ENCODE measurements at places on chromosomes 13 and 19. TPM values are rescaled to one million over a fixed set of nuclear protein-coding genes. Genes with fewer than 3 reads are reported as not detected.
A peak's percentile ranks its signal among the peaks of the same experiment; 100 is the strongest.

GRCh38 chr19:14516746-14517438 lies 1.3 kb downstream of the DNAJB1 start:
- no peak for DNase-seq

GRCh38 chr13:111897178-111897845 lies 169.6 kb upstream of the SOX1 start:
- DNase-seq: no peak

GRCh38 chr19:28327905-28328304 lies 885.0 kb downstream of the UQCRFS1 start:
- DNase-seq: no peak

The RGL3 gene
- 1.8 TPM for total RNA-seq

- no peak for DNase-seq
These were observed 117.4 kb upstream of the WASF3 start for GRCh38 chr13:26440111-26440510.

The PEG3 gene
- total RNA-seq: 3.9 TPM

The ZNF708 gene
- total RNA-seq: 4.6 TPM

The R3HDM4 gene
- total RNA-seq: 13.2 TPM

GRCh38 chr19:33998302-33998701 lies 174.0 kb upstream of the LSM14A start:
- DNase-seq: no peak

The OVOL3 gene
- total RNA-seq: not detected

GRCh38 chr19:937259-937694 lies 11.4 kb downstream of the ARID3A start:
- no peak for DNase-seq

DNA sequence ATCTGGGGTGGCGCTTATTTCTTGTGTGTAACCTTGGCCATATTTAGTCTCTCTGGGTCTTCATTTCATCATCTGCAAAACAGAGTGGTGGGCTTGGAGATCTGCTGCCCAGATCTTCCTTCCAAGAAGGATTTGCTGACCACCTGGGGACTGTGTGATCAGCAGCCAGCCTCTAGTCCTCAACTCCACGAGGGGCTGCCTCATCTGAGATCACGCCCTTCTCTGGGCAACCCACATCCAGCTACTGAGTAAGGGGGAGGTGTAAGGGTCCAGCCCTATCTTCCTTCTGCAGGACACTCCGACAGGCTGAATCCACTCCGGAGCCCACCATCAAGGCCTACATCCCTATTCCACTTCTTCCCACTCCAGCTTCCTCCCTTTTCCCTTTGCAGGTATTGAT lies 57.9 kb downstream of the CHST8 start:
- no peak for DNase-seq

DNA sequence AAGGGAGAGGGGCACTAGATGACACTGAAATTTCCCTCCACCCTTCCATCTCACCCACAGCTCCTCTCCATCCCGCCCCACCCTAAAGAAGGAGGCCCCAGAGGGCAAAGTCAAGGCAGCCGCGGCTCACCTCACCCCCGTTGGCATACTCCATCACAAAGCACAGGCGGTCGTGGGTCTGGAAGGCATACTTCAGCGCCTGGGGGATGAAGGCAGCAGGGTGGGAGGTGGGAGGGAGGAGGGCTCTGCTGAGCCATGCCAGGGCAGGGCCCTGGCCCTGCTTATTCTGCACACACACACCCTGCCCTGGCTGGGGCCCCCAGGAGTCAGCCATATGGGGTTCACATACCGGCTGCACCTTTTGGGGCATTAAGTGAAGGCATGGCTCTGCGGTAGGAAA lies 12.3 kb upstream of the CCNP start:
- DNase-seq: no peak

DNA sequence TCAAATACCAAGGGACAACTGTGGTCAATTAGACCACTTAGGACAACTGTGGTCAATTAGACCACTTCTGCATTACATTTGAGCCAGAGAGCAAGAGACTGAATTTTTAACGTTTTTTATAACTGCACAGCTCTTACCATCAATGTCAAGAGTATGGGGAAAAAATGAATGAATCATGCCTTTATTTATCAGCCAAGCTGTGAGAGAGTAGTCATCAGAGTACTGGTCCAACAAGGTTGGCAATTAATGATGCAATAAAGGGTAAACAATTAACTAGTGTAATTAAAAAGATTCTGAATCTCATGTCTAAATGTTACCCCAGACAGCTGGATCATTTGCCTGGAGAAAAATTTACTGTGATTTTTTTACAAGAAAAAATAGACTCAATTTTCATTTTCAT lies 381.1 kb downstream of the LIG4 start:
- no peak for DNase-seq

DNA sequence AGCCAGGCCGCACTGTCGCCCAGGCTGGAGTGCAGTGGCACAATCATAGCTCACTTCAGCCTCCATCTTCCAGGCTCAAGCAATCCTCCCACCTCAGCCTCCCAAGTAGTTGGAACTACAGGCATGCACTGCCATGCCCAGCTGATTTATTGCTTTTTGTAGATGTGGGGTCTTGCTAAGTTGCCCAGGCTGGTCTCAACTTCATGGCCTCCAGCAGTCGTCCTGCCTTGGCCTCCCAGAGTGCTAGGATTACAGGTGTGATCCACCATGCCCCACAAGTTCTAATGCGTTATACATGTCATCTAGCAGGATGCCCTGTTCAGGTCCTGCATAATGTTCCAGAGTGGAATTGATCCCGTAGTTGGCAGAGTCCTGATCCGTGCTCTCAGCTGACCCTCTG lies 4.6 kb downstream of the C19orf53 start:
- no peak for DNase-seq

The ACP4 gene
- total RNA-seq: not detected

GRCh38 chr13:88674841-88675240 lies 1003.7 kb downstream of the SLITRK5 start:
- no peak for DNase-seq

DNA sequence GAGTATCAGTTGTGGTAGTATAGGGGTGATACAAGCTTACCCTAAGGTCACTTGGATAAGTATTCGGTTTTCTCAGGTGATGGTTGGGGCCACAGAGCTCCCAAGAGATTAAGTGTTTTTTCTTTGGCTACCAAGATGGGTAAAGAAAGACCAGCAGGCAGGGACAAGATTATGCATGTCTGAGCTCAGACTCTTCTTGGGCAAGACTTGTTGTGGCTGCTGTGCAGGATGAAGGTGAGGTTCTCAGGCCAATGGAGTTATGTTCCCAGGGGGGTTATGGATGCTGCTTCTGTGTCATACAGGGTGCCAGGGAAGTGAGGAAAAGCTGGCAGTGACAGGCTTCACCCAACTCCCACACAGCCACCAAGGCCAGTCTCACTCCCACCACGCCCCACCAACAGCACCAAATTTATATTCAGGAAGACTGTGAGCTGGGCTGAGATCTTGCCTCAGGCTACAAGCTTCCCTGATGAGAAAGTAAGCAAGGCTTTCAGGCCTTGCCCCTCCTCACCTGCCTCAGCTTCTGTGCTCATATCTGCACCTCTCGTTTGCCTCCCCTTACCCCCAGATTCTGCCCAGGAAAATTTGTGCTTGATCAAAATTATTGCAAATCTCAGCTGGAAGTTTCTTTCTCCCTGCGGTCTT lies 511.8 kb upstream of the SLITRK1 start:
- no peak for DNase-seq

GRCh38 chr19:30063650-30064347 lies 121.8 kb downstream of the URI1 start:
- no peak for DNase-seq

DNA sequence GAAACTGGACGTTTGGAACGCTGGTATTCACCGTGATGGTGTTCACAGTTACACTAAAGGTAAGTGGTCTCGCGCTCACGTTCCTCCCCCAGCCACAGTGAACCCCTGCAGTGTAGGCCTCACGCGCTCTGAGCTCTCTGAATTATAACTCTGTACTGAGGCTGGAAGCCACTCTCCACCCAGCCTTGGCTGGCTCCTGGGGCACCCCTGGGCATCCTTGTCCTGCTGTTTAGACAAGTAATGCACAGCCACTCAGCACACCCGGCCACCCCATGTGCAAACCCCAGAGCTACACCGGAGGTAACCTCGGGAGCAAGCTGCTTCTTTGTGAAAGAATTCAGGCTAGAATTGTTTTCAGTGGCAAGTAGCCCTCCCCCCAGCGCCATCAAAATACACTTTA lies 97.3 kb upstream of the MCF2L start:
- no peak for DNase-seq

The TMPRSS9 gene
- under 0.01 TPM for total RNA-seq

The ZNF793 gene
- total RNA-seq: 5.9 TPM

DNA sequence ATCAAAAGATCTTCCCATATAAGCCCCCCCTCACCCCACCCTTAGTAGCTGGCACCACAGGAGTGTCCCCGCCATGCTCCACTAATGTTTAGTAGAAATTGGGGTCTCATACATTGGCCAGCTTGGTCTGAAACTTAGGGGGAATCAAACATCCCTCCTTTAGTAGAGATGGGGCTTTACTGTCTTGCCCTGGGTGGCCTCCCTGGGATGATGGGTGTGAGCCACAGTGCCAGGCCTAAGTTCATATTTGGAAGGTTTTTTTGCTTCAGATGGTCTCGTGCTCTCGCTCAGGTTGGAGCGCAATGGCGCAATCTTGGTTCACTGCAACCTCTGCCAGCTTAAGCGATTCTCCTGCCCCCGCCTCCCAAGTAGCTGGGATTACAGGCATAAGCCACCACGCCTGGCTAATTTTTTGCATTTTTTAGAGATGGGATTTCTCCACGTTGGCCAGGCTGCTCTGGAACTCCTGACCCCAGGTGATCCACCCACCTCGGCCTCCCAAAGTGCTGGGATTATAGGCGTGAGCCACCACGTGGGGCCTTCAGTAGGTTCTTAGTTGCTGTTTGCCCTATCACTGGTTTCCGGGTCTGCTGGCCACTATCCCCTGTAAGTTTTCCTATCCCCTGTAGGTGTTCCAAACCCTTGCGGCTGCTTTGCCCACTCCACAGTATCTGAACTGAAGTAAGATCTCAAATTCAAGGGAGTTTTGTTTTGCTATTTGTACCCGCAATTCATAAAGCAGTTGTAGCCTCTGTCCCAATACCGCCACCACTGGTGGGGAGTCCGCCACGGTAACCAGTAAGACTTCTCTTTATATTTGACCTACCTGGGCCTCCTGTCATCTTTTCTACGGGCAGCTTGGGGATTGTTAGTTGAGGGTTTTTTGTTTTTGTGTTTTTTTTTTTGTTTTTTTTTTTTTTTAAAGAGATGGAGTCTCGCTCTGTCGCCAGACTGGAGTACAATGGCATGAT lies 34.1 kb downstream of the NLRP12 start:
- DNase-seq: no peak

DNA sequence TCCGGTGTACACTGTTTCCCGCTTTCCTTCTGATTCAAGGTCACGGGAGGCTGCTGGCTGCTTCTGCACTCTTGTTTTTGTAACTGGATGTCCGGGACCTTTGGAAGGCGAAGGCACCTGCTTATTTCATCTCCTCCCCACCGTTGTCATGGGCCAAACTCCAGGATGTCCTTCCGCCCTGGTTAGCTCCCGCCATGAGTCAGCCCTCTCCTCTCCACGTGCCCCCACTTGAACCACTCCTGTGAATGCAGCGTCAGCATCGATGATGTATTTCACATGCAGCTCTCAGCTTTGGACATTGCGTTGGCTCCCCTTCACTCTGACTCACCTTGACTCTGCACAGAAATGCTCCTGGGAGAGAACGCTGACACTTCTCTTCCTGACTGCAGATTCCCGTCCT lies 5.5 kb upstream of the GALP start:
- no peak for DNase-seq

- no peak for DNase-seq
These were observed 77.6 kb upstream of the IPO5 start for GRCh38 chr13:97875911-97876310.

DNA sequence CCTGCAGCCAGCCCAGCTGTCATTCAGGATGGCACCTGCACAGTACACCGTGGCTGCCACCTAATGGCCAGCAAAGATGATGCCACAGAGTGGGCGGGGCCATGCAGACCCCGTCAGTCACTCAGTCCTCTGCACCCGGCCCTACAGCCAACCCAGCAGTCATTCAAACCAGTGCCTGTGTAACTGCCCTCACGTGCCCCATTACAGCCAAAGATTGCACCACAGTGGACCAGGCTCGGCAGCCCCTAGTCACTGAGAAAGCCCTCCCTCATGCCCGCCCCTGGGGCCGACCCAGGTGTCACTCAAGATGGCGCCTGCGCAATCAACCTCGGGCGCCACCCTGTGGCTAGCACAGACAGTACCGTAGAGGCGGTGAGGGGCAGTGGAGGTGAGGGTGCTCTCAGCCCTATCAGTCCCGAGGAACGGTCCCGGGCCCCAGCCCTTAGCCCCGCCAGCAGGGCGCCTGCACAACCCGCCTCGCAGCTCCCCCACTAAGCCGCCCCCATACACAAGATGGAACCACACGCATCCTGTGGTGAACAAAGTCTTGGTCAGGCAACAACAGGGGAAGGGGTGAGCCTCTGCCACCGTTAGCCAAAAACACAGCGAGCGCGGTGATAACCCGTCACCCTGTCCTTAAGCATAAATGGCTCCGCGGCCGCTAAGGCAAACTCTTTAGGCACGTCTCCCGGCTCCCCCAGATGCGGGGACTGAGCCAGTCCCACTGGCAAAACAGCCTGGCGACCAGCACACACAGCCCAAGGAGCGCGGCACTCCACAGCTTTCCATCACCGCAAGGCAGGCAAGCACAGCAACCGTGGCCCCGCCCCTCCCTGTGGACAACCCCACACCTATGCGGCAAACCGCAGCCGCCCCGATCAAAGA lies 2.3 kb downstream of the PEG3 start:
- peak; percentile 68 for DNase-seq

The SHISA7 gene
- not detected for total RNA-seq

The WDR83 gene
- 11.7 TPM for total RNA-seq

GRCh38 chr13:110912651-110913051 lies 2.2 kb downstream of the ANKRD10 start:
- DNase-seq: peak; percentile 86

The IGSF23 gene
- total RNA-seq: 0.33 TPM

The ZNF611 gene
- 14.5 TPM for total RNA-seq

The PABPC3 gene
- 0.17 TPM for total RNA-seq

The STOML3 gene
- total RNA-seq: not detected

GRCh38 chr13:24167666-24168391 lies 7.3 kb downstream of the SPATA13 start:
- DNase-seq: no peak

GRCh38 chr13:78030341-78030896 lies 111.8 kb upstream of the EDNRB start:
- DNase-seq: no peak

The TMTC4 gene
- 19.5 TPM for total RNA-seq

- DNase-seq: peak; percentile 69
These were observed 1.3 kb downstream of the IRF3 start for GRCh38 chr19:49664171-49665035.

The MCF2L gene
- total RNA-seq: 1.0 TPM

DNA sequence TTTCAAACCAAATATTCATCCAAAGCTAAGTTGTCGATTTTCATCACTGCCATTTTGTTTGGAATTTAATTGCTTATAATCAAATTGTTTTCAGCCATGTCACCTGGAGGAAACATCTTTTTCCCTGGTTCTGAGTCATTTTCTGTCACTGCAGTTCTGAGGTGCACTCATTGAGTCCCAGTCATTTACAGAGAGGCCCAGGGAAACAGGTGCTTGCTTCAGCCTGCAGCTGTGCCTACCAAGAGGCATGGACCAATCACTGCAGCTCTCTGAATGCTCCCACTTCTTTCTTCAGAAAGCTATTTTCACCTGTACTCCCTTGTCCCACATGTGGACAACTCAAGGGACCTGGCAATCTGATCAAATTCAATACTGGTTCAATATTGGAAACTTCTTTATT lies 308.1 kb downstream of the COG6 start:
- DNase-seq: no peak

The C1QTNF9 gene
- under 0.01 TPM for total RNA-seq
